Natural killer cell (primary cell): ENCODE measurements at places on chromosomes 7 and 10.

GRCh38 chr10:128242641-128243040 is 116.4 kb upstream of the MKI67 start:
- DNase-seq: no peak
- no peaks in the 10 kb centered on the region for H3K27me3 ChIP-seq
- no peaks in the 10 kb centered on the region for H3K36me3 ChIP-seq
- H3K27ac ChIP-seq: no peak overlapping the region
- H3K4me3 ChIP-seq: no peak overlapping the region
- H3K4me1 ChIP-seq: no peaks in the 10 kb centered on the region

DNA sequence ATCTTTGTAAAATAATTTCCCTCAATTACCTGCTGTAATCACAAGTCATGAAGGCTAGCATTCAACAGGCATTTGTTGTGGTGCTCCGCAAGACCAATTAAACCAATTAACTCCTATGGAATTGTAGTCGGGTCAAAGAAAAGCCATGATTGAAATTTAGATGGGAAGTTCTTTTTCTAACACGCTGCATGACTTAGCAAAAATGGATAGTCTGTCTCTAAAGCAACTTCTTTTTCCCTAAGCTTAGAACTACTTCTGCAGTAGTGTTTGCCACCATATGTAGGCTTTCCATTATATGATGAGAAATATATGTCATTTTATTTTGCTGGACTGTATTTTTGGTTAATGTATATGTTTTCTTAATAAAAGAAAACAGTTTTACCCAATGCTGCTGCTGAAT is 119.1 kb downstream of the TSPAN12 start:
- no peaks in the 10 kb centered on the region for H3K4me1 ChIP-seq
- H3K36me3 ChIP-seq: no peaks in the 10 kb centered on the region
- no peak overlapping the region for H3K27ac ChIP-seq

- H3K4me1 ChIP-seq: no peaks in the 10 kb centered on the region
- H3K27me3 ChIP-seq: no peaks in the 10 kb centered on the region
- DNase-seq: no peak
- no peaks in the 10 kb centered on the region for H3K36me3 ChIP-seq
- H3K4me3 ChIP-seq: no peak overlapping the region
Observed at GRCh38 chr7:29479301-29480200, 84.1 kb upstream of the PRR15 start.

DNA sequence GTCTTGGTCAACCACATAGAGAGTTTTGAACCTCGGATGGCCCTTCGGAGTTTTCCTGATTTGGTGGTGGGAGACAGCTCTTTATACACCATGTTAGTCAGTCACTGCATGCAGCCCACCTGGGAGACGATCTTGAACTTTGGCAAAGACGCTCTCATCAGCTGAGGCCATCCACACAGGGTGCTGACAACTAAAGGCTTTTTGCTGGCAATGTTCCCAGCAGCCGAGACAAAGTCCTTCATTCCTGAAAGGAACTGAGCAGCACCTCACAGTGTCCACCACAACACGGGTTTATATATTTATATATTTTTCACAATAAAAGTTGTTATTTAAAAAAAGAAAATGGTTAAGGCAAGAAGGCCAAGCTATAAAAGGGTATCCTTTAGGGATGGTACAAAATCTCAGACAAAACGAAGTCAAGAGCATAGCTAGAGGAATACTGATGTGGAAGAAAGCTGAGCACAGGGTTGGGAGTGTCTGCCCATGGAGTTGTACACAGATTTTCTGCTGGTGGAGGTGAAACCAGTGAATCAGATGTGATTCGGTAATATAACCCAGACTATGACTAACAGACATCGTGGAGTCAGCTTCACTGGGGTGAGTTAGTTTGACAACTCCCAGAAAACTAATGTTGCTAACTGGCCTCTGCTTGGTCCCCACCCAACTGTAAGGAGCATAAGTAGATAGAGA is 27.4 kb upstream of the CAPZA2 start:
- no peak overlapping the region for H3K4me3 ChIP-seq
- no peaks in the 10 kb centered on the region for H3K36me3 ChIP-seq
- H3K4me1 ChIP-seq: no peaks in the 10 kb centered on the region
- DNase-seq: no peak
- no peaks in the 10 kb centered on the region for H3K27me3 ChIP-seq

- H3K4me1 ChIP-seq: peaks cover 43% of the 10 kb centered on the region
- no peak overlapping the region for H3K4me3 ChIP-seq
- no peak for DNase-seq
Observed at GRCh38 chr10:11257440-11258090, 239.9 kb downstream of the CELF2 start.

- H3K27me3 ChIP-seq: no peaks in the 10 kb centered on the region
- peak overlapping the region; percentile 19 for H3K4me3 ChIP-seq
- peaks cover 10% of the 10 kb centered on the region for H3K4me1 ChIP-seq
- no peak overlapping the region for H3K27ac ChIP-seq
- DNase-seq: no peak
Observed at GRCh38 chr7:152512706-152513105, 76.9 kb upstream of the KMT2C start.

DNA sequence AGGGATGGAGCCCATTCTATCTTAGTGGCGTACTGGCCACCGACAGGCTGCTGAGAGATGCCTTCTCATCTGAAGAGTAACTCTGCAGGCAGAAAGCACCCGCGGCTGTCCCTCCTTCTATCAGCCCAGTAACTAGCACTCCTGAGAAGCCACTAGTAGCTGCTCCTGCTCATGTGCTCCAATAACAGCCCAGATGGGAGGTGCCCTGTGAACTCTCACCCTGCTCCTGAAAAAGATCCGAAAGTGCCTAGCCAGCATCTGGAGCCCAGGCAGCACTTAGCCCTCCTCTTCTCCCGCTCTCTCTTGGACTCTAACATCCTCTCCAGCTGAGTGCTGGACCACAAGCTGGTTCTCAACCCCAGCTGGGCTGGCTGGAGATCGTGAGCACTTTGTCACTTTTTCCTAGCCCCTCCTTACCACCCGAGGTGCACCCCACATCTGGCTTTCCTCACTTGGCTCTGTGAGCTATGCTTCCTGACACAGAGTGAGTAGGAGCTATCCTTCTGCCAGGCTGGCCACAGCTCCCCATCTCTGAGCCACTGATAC is 239.2 kb downstream of the GRID1 start:
- no peaks in the 10 kb centered on the region for H3K27me3 ChIP-seq
- no peak for DNase-seq
- H3K27ac ChIP-seq: no peak overlapping the region

GRCh38 chr7:132276976-132277725 is 299.1 kb downstream of the PLXNA4 start:
- DNase-seq: no peak
- no peak overlapping the region for H3K27ac ChIP-seq
- no peaks in the 10 kb centered on the region for H3K4me1 ChIP-seq
- no peak overlapping the region for H3K4me3 ChIP-seq
- H3K36me3 ChIP-seq: no peaks in the 10 kb centered on the region
- H3K27me3 ChIP-seq: no peaks in the 10 kb centered on the region

DNA sequence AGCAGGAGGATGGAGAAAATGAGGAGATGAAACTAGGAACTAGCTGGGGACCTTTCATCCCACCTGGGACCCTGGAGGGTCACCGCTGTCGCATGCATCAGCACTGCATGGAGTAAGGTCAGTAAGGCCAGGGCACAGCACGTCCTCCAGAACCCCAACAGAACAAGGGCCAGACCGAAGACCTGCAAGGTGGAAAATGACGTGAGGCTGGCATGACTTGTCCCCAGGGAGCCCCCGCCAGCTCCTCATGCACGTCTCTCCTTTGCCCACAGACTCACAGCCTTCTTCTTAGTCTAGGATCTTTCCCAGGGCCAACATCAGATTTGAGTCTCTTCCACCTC is 4.7 kb downstream of the ZNF488 start:
- DNase-seq: no peak
- no peaks in the 10 kb centered on the region for H3K36me3 ChIP-seq
- no peaks in the 10 kb centered on the region for H3K27me3 ChIP-seq
- H3K4me1 ChIP-seq: peaks cover 5% of the 10 kb centered on the region
- H3K4me3 ChIP-seq: no peak overlapping the region
- H3K27ac ChIP-seq: no peak overlapping the region

- no peaks in the 10 kb centered on the region for H3K4me1 ChIP-seq
- no peak overlapping the region for H3K4me3 ChIP-seq
- H3K27ac ChIP-seq: no peak overlapping the region
- no peak for DNase-seq
Observed at GRCh38 chr10:13219685-13220670, 14.2 kb downstream of the UCMA start.

- no peak overlapping the region for H3K27ac ChIP-seq
- DNase-seq: no peak
- H3K4me1 ChIP-seq: no peaks in the 10 kb centered on the region
- no peak overlapping the region for H3K4me3 ChIP-seq
- no peaks in the 10 kb centered on the region for H3K36me3 ChIP-seq
Observed at GRCh38 chr7:29622335-29623265, 59.0 kb downstream of the PRR15 start.

DNA sequence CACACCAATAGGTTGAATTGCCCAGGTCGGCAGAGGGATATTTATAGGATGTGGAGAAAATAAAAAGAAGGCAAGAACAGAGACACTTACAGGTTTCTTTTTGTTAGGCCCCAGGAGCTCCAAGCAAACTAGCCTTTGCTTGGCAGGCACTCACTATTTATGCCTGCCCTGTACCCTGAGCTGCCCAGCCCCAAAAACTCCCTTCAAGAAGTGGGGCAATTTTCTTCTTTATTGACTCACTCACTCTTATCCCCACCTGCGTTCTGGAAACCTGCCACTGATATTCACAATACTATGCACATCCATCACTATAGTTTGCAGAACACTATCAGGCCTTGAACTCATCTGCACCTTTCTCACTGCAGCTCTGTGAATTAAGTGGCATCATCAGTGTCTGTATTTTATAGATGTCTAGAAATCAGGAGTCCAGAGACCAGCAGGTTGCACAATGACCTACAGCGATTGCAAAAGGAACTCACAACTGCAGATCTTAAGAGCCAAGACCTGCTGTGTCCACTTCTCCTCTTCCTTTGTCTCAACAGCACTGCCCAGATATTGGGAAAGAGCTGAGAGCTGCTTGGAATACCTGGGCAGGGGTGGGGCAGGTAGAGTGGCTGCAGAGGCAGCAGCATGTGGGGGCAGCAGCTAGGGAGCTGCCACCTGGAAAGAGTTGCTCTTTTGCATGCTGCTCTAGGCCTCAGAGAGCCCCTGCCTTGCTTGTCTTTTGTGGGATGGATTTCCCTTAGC is at the start of gene SFTPD:
Gene SFTPD, minus strand, starts transcription at position 130 of the 747 bp plus-strand sequence. CDS start 2,446 bp downstream, outside the sequence.
- no peak for DNase-seq
- H3K27me3 ChIP-seq: no peaks in the 10 kb centered on the region
- no peaks in the 10 kb centered on the region for H3K4me1 ChIP-seq
- no peak within 1 kb of the TSS for H3K27ac ChIP-seq
- no peak within 1 kb of the TSS for H3K4me3 ChIP-seq

- no peak overlapping the region for H3K27ac ChIP-seq
- no peak overlapping the region for H3K4me3 ChIP-seq
- no peaks in the 10 kb centered on the region for H3K27me3 ChIP-seq
Observed at GRCh38 chr7:979886-980571, 3.0 kb upstream of the CYP2W1 start.

DNA sequence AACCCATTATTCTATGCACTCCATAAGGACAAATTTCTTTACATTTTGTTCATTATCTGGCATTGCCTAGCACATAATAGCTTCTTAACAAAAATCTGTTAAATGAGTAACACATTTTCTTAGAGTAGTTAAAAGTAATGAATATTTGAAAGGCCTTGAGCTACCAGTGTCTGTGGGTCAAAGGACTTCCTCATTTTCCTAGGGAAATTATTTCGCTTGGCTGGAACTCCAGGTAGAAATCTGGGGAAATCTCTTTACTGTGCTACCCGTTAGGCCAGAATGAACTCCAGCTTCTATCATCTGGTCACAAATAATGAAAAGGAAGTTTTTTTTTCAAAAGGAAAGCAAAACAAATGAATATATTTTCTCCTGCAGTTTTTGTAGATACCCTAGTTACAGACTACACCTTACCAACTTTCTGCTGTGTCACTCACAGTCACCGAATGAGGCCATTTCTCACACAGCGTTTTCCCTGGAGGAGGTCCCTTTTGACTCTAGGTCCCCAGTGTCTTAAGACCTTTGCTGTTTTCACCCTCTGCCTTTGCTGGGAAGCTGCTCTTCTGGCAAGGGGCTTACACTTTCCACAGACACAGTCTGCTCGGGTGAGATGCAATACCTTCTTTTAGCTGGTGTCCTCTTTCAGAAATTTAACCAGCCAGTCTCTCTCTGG is 1.6 kb downstream of the SAMD9L start:
- no peaks in the 10 kb centered on the region for H3K27me3 ChIP-seq
- peak overlapping the region; percentile 75 for H3K4me3 ChIP-seq
- peaks cover 10% of the 10 kb centered on the region for H3K4me1 ChIP-seq
- no peak for DNase-seq
- H3K36me3 ChIP-seq: peaks cover 40% of the 10 kb centered on the region

DNA sequence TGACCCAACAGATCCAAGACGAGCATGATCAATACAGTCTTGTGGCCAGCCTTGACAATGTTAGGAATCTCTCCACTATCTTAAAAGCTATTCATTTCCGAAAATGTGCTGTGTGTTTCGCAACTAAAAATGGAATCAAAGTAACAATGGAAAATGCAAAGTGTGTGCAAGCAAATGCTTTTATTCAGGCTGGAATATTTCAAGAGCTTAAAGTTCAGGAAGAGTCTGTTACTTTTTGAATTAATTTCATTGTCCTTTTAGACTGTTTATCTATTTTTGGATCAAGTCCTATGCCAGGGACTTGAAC is 24.3 kb upstream of the TIAL1 start:
- DNase-seq: no peak
- no peaks in the 10 kb centered on the region for H3K36me3 ChIP-seq
- H3K27me3 ChIP-seq: no peaks in the 10 kb centered on the region

- peaks cover 3% of the 10 kb centered on the region for H3K4me1 ChIP-seq
- H3K27ac ChIP-seq: no peak overlapping the region
- DNase-seq: no peak
- H3K36me3 ChIP-seq: no peaks in the 10 kb centered on the region
Observed at GRCh38 chr10:33092596-33092995, 134.6 kb upstream of the ITGB1 start.

DNA sequence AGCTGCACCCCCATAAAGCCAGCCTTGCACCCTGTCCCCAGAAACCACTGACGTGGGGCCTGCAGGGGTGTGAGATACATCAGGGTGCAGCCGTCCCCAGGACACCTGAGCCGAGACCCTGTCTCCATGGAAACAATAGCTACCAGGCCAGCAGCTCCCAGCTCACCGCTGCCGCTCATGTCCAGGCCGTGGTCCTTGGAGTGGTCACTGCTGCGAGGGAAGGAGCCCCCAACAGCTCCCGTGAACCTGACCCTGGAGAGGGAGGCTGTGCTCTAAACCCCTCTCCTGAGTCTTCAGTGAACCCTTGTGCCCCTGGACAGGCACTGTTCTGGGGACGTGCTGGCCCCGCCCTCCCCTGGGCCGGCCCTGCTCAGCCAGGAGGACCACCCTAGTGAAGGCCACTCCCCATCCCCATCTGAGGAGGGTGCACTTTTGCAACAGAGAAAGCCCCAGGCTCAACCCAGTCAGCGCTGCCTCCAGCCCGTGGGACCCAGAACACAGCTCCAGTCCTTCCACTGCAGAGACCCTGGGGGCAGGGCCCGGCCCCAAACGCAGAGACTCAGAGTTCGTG is 19.6 kb upstream of the INPP5A start:
- no peak overlapping the region for H3K27ac ChIP-seq
- H3K27me3 ChIP-seq: peaks cover 3% of the 10 kb centered on the region
- H3K4me1 ChIP-seq: peaks cover 16% of the 10 kb centered on the region
- H3K36me3 ChIP-seq: no peaks in the 10 kb centered on the region
